Activated naive CD8-positive, alpha-beta T cell treated with anti-CD3 and anti-CD28 coated beads, Interleukin-2, amount 10 ng/mL, durations not matched to agents 7 days and 5 days (primary cell): ENCODE measurements at places on chromosomes 3 and 15. TPM values are rescaled to one million over a fixed set of nuclear protein-coding genes. Genes with fewer than 3 reads are reported as not detected.

The TTC21A gene
- total RNA-seq: 2.7 TPM

The SRGAP3 gene
- 5.5 TPM for total RNA-seq

The CMTM7 gene
- 49.0 TPM for total RNA-seq

The MUSTN1 gene
- total RNA-seq: 1.9 TPM

The CACNA1D gene
- not detected for total RNA-seq

- H3K4me1 ChIP-seq: no peaks in the 10 kb centered on the region
- no peaks in the 10 kb centered on the region for H3K36me3 ChIP-seq
- H3K27ac ChIP-seq: no peak overlapping the region
- no peak overlapping the region for H3K4me3 ChIP-seq
- DNase-seq: no peak
- H3K27me3 ChIP-seq: peaks cover 4% of the 10 kb centered on the region
Measured at GRCh38 chr3:31804251-31805051, 176.6 kb downstream of the OSBPL10 start.

DNA sequence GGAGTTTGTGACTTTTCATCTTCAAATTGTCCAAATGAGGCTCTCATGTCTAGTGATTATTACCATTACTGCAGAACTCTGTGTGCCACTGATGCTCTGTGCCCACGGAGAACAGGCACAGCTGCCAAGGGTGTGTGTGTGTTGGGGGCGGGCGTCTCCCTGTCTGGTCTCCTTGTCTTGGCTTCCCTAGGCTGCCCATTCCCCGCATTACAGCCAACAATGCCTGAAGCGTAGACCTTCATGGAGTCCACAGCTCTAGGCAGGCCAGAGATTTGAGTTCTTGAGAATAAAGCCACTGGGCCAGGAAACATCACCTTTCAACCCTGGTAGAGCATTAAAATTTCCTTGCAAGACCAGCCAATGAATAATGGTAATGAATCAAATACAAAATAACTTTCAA is 42.7 kb downstream of the CCNB2 start:
- H3K4me1 ChIP-seq: no peaks in the 10 kb centered on the region
- no peak overlapping the region for H3K27ac ChIP-seq
- H3K4me3 ChIP-seq: no peak overlapping the region

GRCh38 chr3:108608750-108609149 is 19.2 kb downstream of the DZIP3 start:
- DNase-seq: no peak
- no peak overlapping the region for H3K27ac ChIP-seq
- peaks cover 17% of the 10 kb centered on the region for H3K4me1 ChIP-seq
- H3K36me3 ChIP-seq: peaks cover 25% of the 10 kb centered on the region

- H3K36me3 ChIP-seq: no peaks in the 10 kb centered on the region
- H3K4me3 ChIP-seq: no peak overlapping the region
- no peak overlapping the region for H3K27ac ChIP-seq
- peaks cover 3% of the 10 kb centered on the region for H3K27me3 ChIP-seq
- no peaks in the 10 kb centered on the region for H3K4me1 ChIP-seq
- no peak for DNase-seq
Measured at GRCh38 chr3:34202975-34203374, 404.5 kb downstream of the PDCD6IP start.

- H3K4me3 ChIP-seq: peak overlapping the region; percentile 99
- DNase-seq: no peak
- peak overlapping the region; percentile 100 for H3K27ac ChIP-seq
Measured at GRCh38 chr15:84715441-84716035, 401 bp downstream of the SEC11A start.

DNA sequence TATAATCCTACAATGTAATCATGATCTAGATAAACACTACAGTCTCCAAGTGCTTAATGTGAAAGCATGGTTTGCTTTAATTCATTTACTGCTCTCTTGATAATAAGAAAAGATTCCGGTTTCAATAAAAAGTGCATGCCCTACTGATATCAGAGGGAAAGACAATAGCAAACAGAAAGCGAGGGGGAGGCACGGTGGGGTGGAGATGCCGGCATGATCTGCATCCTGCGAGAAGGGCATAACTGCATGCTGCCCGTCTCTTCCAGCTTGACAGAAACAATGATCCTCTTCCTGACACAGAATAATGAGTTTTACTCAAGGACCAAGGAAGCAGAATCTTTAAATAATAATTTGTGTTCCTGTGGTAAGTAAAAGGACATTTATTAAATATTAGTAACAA is 51.7 kb downstream of the GOLIM4 start:
- H3K27ac ChIP-seq: no peak overlapping the region
- DNase-seq: no peak
- no peaks in the 10 kb centered on the region for H3K27me3 ChIP-seq
- no peak overlapping the region for H3K4me3 ChIP-seq

DNA sequence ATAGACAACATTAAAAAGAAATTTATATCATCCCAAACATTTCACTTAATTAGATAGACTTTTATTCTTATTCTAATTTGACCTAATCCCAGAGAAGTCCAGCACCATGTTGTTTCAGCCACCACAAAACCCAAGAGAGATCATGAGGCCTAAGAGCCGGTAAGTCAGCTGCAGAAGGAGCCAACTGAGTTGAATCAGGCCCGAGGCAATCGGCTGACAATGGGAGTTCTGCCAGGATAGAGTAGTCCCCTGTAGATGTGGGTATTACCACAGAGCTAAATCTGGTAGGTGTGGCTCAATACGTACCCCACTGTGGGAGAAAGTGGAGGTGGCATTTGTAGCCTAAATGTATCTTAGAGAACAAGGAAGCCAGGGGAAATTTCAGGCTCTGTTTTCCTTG is 49.7 kb upstream of the UMPS start:
- peaks cover 10% of the 10 kb centered on the region for H3K36me3 ChIP-seq
- peaks cover 3% of the 10 kb centered on the region for H3K4me1 ChIP-seq
- H3K4me3 ChIP-seq: no peak overlapping the region
- H3K27ac ChIP-seq: no peak overlapping the region

- no peak overlapping the region for H3K4me3 ChIP-seq
- H3K4me1 ChIP-seq: peaks cover 21% of the 10 kb centered on the region
- H3K27me3 ChIP-seq: peaks cover 2% of the 10 kb centered on the region
- DNase-seq: no peak
Measured at GRCh38 chr3:72272356-72272755, 487.4 kb upstream of the PROK2 start.

GRCh38 chr3:57283334-57283733 is 9.2 kb downstream of the ASB14 start:
- H3K36me3 ChIP-seq: peaks cover 4% of the 10 kb centered on the region
- no peak for DNase-seq
- no peaks in the 10 kb centered on the region for H3K4me1 ChIP-seq
- H3K27ac ChIP-seq: no peak overlapping the region

- no peaks in the 10 kb centered on the region for H3K36me3 ChIP-seq
- H3K27me3 ChIP-seq: no peaks in the 10 kb centered on the region
- no peak overlapping the region for H3K27ac ChIP-seq
- H3K4me1 ChIP-seq: no peaks in the 10 kb centered on the region
- no peak overlapping the region for H3K4me3 ChIP-seq
- no peak for DNase-seq
Measured at GRCh38 chr3:83002869-83003445, 1241.5 kb upstream of the GBE1 start.

DNA sequence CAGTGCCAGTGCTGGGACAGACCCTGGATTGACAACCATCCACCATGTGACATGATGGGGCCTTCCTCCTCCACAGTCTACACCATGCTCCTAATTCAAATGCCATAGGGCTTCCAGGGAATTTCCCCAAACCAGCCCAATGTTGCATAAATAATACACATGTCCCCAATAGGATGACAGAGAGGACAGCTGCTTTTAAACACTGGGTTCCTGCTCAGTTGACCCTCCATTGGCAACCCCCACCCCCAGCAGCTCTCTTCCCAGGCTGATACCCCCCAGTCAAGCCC is 28.3 kb upstream of the ATP2B2 start:
- H3K27ac ChIP-seq: no peak overlapping the region
- H3K4me1 ChIP-seq: no peaks in the 10 kb centered on the region
- no peak for DNase-seq
- H3K27me3 ChIP-seq: peaks cover 19% of the 10 kb centered on the region
- no peaks in the 10 kb centered on the region for H3K36me3 ChIP-seq

DNA sequence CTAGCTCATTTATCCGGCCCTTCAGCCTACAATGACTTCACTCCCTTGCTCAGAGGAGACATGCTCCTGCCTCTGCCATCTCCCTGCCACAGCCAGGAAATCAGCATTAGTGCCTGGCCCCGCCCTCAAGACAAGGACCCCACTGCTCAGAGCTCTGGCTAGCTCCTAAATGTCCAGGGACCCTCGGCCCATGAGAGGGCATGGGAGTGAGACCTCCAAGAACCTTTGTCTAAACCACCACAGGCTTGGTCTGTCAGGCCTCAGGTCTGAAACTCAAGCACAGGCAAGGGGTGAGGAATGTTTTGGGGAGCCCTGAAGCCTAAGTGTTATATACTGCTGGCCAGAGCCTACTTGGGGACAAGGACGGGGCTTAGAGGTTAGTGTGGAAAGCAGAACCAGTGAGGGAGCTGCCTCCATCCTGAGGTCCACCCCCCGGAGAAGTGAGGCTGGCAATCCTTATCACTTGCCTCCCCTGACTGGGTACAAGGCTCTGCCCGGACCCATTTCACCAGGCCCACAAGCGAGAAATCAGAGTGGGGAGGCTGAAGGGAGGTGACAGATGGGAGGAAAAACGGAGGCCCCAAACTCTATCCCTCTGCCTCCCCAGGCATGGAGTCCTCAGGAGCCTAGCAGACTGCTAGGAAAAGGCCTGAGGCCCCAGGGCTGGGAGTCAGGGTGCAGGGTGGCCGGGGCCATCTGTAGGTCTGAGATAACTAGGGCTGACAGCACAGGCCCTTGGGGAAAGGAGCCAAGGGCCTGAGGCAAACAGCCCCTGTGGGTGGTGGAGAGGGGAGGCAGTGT is 18.8 kb downstream of the SHF start:
- no peak for DNase-seq
- no peak overlapping the region for H3K27ac ChIP-seq
- H3K4me3 ChIP-seq: no peak overlapping the region
- peaks cover 10% of the 10 kb centered on the region for H3K4me1 ChIP-seq
- no peaks in the 10 kb centered on the region for H3K27me3 ChIP-seq
- H3K36me3 ChIP-seq: no peaks in the 10 kb centered on the region

GRCh38 chr3:56257826-56258225 is 210.4 kb downstream of the ERC2 start:
- peaks cover 12% of the 10 kb centered on the region for H3K27me3 ChIP-seq
- no peak overlapping the region for H3K4me3 ChIP-seq
- no peak overlapping the region for H3K27ac ChIP-seq
- no peaks in the 10 kb centered on the region for H3K36me3 ChIP-seq
- DNase-seq: no peak
